ENCODE measurements at places on chromosomes 2 and 18.

GRCh38 chr2:58235170-58235569 is 6.0 kb downstream of the FANCL start:
- DNase-seq, result no peak

DNA sequence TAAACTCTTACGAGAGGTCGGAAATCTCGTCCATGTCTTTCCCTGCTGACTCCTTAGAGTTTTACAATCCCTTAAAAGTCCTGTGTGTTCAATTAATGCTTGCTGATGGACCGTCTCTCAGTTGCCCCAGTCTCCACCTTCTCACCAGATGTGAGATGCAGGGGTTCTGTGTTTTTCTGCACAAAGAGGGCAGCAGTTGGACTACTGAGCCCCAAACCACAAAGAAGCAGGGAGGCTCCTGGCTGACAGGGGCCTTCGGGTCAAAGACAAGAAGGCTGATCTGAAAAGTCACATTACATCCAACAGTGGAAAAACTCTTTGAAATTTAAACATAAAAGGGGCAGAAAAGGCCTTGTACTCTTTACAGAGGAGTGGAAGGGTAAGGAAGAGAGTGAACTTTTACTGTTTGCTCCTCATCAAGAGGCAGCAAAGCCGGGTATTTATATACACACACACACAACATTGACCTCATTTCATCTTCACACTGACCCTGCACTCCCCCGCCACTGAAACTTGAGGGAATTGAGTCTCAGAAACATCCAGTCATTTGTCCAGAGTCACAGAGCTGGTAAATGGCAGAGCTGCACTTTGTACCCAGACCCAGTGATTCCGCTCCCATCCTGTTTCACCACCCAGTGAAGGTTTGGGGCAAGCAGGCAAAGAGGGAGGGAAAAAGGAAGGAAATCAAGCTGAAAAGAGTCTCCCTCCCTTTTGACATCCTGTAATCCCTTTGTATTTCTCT is 23.7 kb downstream of the MRPL33 start:
- no peak for DNase-seq

GRCh38 chr2:231259104-231259503 is 60.7 kb downstream of the ARMC9 start:
- no peak for DNase-seq

GRCh38 chr2:176138526-176138922 is 9.0 kb downstream of the HOXD8 start:
- DNase-seq, result no peak

GRCh38 chr2:218540015-218540414 is 28.1 kb downstream of the USP37 start:
- no peak for DNase-seq
